ENCODE measurements at places on chromosomes 3 and 15.

DNA sequence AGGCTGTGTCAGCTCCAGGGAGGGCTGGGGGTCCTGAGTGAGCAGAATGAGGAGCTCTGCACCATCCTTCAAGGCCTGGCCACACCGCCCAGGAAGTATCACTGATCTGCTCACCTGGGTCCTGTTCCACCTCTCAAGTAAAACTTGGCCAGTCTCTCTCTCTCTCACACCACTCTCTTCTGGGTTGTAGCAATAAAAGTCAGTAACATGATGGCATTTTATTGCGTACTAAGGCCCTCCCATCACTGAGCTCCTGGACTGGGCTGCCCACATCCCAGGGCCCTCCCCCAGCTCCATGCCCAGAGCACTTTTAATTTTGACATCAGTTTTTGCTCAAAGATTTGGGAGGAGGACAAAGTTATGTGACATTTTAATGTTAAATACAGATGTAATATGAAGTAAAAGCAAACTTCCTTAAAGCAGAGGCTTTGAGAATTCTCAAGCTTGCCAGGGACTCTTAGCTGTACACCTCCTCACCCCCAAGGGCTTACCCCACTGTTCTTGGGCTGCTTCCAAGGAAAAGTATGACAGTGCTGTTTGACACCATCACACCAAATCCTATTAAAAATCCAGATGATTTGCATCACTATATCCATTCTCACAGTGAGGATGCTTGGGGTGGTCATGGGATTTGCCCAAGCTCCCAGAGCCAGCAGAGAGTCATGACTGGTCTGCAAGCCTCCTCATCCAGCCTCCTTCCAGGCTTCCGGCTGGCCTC, 105.1 kb upstream of the SLCO2A1 start:
- no peak for DNase-seq

- DNase-seq, result no peak
Measured at GRCh38 chr3:165903885-165904630, 66.8 kb upstream of the BCHE start.

DNA sequence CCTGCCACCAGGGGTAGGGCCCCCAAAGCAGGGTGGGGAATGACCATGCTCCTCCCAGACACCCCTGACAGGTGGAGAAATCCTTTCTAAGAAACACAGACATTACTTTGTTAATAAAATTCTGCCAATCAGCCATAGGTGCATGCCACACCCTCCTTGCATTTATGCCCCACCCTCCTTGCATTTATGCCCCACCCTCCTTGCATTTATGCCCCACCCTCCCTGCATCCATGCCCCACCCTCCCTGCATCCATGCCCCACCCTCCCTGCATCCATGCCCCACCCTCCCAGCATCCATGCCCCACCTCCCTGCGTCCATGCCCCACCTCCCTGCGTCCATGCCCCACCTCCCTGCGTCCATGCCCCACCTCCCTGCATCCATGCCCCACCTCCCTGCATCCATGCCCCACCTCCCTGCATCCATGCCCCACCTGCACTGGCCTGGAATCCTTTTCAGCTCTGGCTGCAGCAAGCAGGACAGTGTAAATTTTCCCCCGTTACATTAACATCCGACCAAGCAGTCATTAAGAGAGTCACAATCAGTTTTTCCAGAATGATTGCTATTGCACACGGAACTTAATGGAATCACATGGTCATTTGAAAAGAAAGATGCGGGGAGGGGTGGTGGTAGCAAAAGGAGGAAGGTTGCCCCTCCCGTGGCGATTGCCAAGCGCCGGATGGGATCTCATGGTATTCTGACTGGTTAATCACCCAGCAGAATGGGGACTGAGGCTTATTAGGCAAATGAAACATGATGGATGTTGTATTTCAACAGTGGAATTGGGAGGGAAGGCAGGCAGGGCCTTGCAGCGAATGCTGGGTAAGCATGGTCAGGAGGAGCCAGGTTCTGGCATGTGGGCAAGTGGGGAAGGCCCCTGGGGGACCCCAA, 91.2 kb downstream of the TLE3 start:
- DNase-seq, result no peak

DNA sequence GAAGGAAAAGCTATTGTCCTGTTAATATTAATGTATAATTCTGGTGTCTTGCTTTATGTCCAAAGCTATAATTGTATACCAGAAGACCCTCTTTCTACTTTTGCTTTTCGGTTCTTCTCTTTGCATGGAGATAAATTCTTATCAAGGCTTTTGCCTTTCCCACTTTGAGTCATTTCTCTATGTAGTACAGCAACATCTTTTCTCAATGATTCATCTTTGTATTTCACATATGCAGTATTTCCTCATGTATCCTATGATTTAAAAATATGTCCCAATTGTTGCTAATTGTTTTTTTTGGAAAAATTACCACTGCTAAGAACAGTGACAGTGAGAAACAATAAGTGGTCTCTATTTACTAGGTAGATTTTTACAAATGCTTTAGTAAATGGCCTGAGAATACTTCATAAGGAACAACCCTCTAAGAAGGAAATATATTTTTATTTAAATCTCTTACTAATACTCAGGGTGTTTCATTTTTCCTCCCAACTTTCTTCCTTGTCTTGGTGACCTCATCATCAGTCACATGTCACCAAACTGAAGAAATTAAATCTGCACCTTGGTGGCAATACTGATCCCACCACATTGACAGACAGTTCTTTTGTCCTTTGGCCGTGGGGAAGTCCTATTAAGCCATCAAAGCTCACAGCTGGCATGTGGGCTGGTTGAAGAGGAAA, 290.6 kb downstream of the SATB1 start:
- no peak for DNase-seq

GRCh38 chr3:112149136-112149535, 16.1 kb upstream of the GCSAM start:
- no peak for DNase-seq

DNA sequence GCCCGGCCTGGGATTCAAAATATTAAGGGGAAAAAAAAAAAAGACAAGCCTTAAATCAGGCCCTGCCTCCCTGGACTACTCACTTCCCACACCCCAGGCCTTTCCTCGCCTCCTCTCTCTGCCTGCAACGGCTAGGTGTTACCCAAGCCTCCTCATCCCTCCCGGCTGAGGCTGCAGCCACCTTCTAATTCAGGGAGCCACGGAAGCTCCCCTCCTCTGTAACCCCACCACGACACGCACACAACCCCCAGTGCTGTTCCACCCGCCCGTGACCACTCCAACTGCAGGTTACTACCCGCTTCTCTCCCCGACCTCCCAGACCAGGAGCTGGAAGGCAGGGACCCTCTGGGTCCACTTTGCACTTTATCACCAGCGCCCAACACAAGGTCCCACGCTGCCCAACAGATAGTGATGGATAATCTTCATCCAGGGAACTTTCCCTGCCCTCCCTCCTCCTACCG, 936 bp downstream of the KIF7 start:
- DNase-seq, result no peak

DNA sequence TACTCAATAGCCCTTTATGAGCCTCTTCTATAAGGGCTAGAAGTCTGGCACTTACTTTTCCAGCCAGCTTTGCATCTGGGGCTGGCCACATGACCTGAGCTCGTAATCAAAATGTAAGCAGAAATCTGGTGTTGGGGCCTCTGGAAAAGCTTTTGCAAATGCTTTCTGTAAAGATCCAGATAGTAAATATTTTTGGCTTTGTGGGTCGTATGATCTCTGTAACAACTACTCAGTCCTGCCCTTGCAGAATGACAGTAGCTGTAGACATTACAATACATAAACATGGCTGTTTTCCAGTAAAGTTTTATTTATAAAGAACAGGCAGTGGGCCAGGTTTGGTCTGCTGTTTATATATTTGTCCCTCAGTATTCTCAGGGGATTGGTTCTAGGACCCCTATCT, 46.2 kb upstream of the THRB start:
- no peak for DNase-seq

DNA sequence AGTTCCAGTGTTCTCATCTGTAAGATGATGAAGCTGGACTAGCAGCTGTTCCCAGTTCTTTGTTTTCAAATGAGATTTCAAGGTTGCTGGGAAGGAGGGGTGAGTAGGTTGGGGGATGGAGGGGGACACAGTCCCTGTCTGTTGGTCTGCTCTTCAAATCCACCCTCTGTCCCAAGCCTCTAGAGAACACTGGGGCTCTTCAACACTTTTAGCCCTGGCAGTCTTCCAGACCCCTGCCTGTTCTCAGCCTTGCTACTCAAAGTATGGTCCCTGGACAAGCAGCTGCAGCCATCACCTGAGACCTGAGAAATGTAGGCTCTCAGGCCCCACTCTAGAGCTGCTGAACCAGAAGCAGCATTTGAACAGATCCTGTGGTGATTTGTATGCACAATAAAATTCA, 41.3 kb downstream of the NEK11 start:
- no peak for DNase-seq

Measured in AG04450 (cell line).